ENCODE measurements at places on chromosomes 3 and 15. TPM values are rescaled to one million over a fixed set of nuclear protein-coding genes. Genes with fewer than 3 reads are reported as not detected.
A peak's percentile ranks its signal among the peaks of the same experiment; 100 is the strongest.

GRCh38 chr15:47383801-47384200, 333.5 kb upstream of the SEMA6D start:
- DNase-seq: no peak

- no peak for DNase-seq
Measured at GRCh38 chr15:95405447-95405846, 925.1 kb upstream of the NR2F2 start.

DNA sequence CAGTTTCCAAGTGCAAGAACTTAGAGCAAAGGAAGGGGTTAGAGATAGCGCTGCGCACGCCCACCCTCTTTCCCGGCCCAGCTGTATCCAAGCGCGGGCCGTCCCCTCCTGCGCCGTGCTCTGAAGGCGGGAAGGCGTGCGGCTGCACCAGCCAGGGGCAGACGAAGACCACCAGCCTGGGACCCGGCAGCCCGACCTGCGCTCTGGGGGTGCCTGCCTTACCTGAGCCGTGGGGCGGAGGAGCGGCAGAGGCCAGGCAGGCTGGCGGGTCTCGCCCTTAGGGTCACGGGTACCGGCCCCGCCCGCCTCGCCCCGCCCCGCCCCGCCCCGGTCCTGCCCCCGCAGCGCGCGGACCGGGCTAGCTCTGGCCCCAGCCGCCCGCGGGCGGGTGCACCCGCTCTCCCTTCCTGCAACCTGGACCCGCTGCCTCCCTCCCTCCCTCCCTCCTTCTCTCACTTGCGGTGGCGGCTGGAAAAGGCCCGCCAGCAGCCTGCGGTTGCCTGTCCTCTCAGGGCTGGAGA, at the start of gene WDR72:
WDR72 (minus strand) TSS at position 253 of the 521 bp plus-strand sequence. CDS start 26,514 bp downstream, outside the sequence.
- DNase-seq: peak; percentile 39

GRCh38 chr15:99511866-99512661, 53.7 kb upstream of the MEF2A start:
- peak; percentile 64 for DNase-seq

GRCh38 chr15:40528801-40529200, 36.0 kb downstream of the CCDC32 start:
- DNase-seq: no peak

DNA sequence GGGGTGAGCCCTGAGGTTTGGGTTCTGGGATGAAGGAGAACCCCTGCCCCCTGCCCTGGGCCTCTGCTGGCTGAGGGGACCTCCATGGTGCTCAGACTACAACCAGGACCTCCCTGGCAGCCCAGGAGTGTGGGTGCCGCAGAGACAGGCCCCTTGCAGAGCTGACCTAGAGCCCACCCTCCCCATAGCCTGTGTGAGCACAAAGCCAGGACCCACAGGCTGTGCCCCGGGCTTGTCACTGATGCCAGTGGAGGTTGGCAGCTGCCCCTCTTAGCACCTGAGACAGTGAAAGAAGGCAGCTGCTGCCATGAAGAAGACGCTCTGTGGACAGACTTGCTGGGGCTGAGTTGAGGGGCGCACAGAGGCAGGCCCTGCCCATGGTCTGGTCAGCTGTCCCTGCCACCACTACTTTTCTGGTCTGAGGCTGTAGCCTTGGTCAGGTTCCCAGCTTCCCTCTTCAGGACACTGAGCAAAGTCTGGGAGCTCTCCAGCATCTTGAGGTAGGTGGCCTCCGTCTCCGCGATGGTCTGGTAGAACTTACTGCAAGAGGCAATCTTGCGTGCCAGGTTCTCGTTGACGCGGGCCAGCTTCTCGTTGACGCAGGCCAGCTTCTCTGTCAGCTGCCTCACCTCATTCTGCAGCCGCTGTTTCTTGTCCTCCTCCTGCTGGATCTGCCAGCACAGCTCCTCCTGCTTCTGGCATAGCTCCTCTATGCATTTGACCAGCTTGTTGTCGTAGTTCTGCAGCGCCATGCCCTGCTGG, 23.0 kb downstream of the USP4 start:
- DNase-seq: no peak

DNA sequence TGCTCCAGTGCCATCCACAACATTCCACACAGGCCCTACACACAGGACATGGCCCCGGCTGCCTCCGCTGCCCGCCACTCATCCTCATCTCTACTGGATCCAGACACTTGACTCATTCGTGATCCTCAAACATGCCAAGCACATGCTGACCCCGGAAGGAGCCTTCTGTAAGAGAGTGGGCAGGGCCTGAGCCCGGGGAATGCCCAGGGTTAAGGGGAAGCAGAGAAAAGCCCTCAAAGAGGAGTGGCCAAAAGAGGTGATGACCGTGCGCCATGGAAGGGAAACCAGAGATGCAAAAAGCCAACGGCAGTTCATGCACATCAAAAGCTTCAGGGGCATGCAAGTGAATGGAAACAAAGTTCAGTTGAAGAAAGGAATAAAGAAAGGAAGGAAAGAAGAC, 46.1 kb downstream of the RFTN1 start:
- DNase-seq: no peak

GRCh38 chr15:68609629-68610028, 30.8 kb downstream of the CORO2B start:
- DNase-seq: peak; percentile 97

GRCh38 chr15:69748576-69749185, 296.1 kb downstream of the RPLP1 start:
- DNase-seq: no peak

DNA sequence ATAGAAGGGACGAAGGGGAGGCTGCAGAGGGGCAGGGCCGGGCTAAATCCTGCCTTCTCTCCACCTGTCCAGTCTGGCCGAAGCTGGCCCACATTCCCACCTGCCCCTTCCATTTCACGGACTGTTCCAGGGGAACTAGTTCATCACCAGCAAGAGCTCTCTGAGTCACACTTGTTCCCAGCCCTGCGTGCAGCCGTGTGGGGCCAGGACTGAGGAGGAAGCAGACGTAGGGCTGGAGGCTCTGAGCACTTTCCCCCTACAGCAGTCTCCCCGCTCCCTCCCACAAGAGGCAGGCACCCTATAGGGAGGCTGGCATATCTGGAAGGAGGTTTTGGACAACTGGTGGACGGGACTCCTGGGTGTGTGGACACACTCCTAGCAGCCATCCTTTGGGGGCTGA, 3.0 kb downstream of the ITIH4 start:
- peak; percentile 2 for DNase-seq

- DNase-seq: no peak
Measured at GRCh38 chr3:124059580-124059979, 67.7 kb upstream of the ROPN1 start.

DNA sequence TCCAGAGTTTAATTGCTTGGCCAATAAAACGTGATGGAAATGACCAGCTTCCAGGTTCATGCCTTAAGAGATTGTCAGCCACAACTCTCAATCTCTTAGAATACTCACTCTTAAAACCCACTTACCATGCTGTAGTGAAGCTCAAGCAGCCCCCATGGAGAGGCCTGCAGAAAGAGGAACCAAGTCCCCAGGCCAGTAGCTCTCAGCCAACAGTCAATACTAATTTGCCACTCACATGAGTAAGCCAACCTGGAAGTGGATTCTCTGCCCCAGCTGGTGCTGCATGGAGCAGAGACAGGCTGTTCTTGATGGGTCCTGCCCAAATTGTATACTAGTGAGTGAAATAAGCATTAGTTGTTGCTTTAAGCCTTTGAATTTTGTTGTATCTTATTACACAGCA, 155.9 kb downstream of the OXSM start:
- DNase-seq: no peak

GRCh38 chr3:58178528-58179234, 32.1 kb downstream of the DNASE1L3 start:
- DNase-seq: no peak

DNA sequence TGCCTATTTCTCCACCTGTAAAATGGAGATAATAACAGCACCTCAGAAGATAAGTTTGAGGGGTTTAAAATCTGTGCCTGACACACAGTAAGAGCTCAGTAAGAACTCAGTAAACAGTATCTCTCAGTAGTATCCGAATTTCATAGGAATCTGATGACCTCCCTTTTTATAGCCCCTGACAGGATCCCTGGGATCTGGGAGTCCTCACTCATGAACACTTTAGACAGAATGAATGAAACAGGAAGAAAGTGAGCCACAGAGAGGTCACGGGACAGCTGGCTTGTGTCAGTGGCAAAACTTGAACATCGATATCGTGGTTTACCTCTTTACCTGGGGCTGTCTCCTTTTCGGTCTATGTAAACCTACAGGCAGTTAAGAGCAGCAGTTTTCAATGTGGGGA, 51.2 kb downstream of the LRTM1 start:
- no peak for DNase-seq

- peak; percentile 62 for DNase-seq
Measured at GRCh38 chr3:25426408-25426807, 1.7 kb upstream of the RARB start.

- no peak for DNase-seq
Measured at GRCh38 chr3:102670986-102671385, 236.2 kb downstream of the ZPLD1 start.

DNA sequence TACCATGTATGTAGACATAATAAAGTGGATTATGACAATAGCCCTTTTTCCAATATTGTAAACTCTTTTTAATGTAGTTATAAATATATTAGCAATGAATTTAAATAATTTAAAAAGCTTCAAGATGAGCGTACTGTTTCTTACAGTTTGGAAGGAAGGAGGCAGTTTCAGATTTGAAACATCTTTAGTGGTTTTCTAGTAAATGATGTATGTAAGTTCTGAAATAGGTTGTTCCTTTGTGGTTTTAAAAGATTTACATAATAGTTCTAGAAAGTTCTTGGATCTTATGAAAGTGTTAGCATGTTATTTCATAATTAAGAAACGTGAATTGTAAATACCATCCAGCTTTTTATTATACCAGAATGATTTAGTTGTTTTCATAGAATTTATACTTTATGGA, 16.0 kb downstream of the DNAJC19 start:
- DNase-seq: no peak

- no peak for DNase-seq
Measured at GRCh38 chr15:35871282-35871681, 325.3 kb upstream of the DPH6 start.

- DNase-seq: no peak
Measured at GRCh38 chr3:128950223-128950938, 43.5 kb downstream of the CFAP92 start.

The PODXL2 gene
- total RNA-seq: 1.5 TPM

The CYP1A2 gene
- total RNA-seq: not detected

The BNC1 gene
- total RNA-seq: 1.4 TPM

The SLC33A1 gene
- 34.0 TPM for total RNA-seq

The ISLR gene
- total RNA-seq: 26.3 TPM

The NECTIN3 gene
- 14.9 TPM for total RNA-seq

The ZBTB47 gene
- 123 TPM for total RNA-seq

The DLEC1 gene
- total RNA-seq: 0.85 TPM

The REC114 gene
- total RNA-seq: 7.2 TPM

The MFGE8 gene
- 272 TPM for total RNA-seq

The CCDC13 gene
- 1.8 TPM for total RNA-seq

The PFN2 gene
- total RNA-seq: 64.9 TPM

The HTD2 gene
- 10.1 TPM for total RNA-seq

The CDCP1 gene
- total RNA-seq: 0.46 TPM

The RBMS3 gene
- total RNA-seq: 51.4 TPM

All from right cardiac atrium (tissue), 5 donors.